ENCODE measurements at places on chromosomes 16 and 17.

GRCh38 chr17:66425756-66426396, 123.5 kb downstream of the PRKCA start:
- no peak for DNase-seq

GRCh38 chr16:11396241-11397048, 51.2 kb downstream of the RMI2 start:
- DNase-seq, result peak; percentile 54

DNA sequence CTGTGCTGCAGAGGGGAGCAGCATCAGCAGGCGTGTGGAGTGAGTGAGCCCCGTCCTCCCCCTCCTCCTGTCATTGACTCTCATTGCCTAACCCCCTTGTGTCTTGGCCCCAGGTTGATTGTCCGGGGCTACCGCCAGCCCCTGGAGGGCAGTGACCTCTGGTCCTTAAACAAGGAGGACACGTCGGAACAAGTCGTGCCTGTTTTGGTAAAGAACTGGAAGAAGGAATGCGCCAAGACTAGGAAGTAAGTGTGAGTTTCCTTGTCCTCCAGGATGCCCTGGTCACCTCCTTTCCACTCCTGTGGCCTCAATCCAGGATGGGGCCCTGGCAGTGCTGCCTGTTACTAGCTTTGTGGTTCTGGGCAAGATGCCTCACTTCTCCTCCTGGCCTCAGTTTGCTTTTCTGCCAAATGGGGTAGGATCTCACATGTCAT, 87.0 kb downstream of the ABCC1 start:
- no peak for DNase-seq

- no peak for DNase-seq
Observed at GRCh38 chr17:66416207-66416940, 114.0 kb downstream of the PRKCA start.

DNA sequence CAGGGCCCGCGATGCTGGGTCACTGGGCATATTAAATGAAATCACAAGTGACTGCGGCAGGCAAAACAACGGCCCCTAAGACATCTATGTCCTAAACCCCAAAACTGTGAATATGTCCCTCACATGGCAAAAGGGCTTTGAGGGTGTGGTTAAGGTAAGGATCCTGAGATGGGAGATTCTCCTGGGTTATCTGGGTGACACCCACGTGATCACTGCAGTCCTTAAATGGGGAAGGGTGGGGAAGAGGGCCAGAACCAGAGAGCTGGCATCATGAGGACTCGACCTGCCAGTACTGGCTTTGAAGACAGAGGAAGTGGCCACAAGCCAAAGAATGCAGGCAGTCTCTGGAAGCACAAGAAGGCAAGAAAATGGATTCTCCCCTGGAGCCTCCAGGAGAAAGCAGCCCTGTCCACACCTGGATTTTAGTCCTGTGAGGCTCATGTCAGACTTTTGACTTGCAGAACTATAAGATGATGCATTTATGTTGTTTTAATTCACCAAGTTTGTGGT, 12.5 kb downstream of the COTL1 start:
- DNase-seq, result no peak

Data from CD4-positive, alpha-beta memory T cell (primary cell).